ENCODE measurements at places on chromosomes 5 and 9. TPM values are rescaled to one million over a fixed set of nuclear protein-coding genes. Genes with fewer than 3 reads are reported as not detected.
A peak's percentile ranks its signal among the peaks of the same experiment; 100 is the strongest.

DNA sequence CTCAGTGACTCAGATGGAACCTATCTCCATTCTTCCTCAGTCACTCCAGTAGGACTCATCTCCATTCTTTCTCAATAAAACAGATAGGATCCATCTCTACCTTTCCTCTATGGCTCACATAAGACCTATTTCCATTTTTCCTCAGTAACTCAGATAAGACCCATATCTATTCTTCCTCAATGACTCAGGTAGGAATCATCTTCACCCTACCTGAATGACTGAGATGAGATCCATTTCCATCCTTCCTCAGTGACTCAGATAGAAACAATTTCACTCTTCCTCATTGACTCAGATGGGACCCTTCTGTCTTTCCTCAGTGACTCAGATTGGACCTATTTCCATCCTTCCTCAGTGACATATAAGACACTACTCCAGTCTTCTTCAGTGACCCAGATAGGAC lies 165.1 kb downstream of the FBXO4 start:
- no peak overlapping the region for H3K27ac ChIP-seq
- no peak for DNase-seq
- no peaks in the 10 kb centered on the region for H3K36me3 ChIP-seq
- H3K4me1 ChIP-seq = no peaks in the 10 kb centered on the region
- no peaks in the 10 kb centered on the region for H3K27me3 ChIP-seq
- no peak overlapping the region for H3K4me3 ChIP-seq

DNA sequence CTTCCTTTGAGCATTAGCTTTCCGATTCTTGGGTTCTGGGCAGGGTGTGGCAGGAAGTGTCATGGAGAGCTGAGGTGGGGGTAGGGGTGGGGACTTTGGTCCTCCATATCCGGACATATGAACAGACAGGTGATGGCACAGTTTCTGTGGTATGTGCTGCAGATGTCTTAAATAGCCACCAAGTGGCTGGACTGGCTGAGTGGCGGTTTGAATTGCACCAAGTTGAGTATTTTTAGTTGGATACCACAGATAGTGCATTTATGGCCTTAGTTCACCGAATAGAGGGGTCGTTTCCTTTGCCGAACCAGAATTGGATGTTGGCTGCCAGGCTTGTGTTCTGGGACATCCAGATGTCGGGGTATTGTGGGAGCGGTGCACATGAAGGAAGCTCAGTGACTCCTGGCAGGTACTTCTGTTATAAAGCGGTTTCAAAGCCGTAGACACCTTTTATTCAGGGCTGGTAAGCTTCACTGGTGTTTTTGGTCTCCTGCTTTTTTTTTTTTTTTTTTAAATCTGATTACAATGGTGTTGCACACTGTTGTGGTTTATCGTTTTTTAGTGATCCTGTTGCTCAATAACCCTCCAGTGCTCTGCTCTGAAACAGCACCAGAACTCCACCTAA lies 15.1 kb upstream of the TNFAIP8 start:
- peaks cover 74% of the 10 kb centered on the region for H3K4me1 ChIP-seq
- DNase-seq = no peak
- no peaks in the 10 kb centered on the region for H3K27me3 ChIP-seq
- H3K4me3 ChIP-seq = no peak overlapping the region

GRCh38 chr9:129735546-129735945 lies 17.3 kb downstream of the PTGES start:
- H3K27ac ChIP-seq = no peak overlapping the region
- H3K27me3 ChIP-seq = no peaks in the 10 kb centered on the region
- no peak for DNase-seq
- no peaks in the 10 kb centered on the region for H3K36me3 ChIP-seq
- H3K4me1 ChIP-seq = peaks cover 13% of the 10 kb centered on the region
- H3K4me3 ChIP-seq = no peak overlapping the region

DNA sequence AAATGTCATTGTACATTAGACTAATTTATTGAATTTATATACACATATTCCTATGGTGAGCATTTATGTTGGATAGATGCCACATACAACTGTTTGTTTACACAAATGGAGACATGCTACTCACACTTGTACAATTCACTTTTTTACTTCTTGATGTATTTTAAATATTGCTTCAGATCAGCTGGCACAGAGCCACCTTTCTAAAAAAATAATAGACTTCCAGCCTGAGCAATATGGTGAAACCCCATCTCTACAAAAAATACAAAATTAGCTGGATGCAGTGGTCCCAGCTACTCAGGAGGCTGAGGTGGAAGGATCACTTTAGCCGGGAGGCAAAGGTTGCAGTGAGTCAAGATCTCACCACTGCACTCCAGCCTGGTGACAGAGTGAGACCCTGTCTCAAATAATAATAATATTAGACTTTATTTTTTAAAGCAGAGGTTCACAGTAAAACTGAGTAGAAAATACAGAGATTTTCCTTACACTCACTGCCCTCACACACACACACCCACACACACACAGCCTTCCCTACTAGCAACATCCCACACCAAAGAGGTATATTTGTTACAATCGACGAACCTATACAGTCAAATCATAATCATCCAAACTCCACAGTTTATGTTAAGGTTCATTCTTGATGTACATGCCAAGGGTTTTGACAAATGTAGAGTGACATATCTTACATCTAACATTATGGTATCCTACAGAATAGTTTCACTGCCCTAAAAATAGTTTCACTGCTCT lies 16.5 kb upstream of the ADRB2 start:
- H3K4me1 ChIP-seq = peaks cover 56% of the 10 kb centered on the region
- no peaks in the 10 kb centered on the region for H3K27me3 ChIP-seq
- H3K27ac ChIP-seq = peak overlapping the region; percentile 59
- H3K36me3 ChIP-seq = no peaks in the 10 kb centered on the region

- no peak overlapping the region for H3K27ac ChIP-seq
- peaks cover 1% of the 10 kb centered on the region for H3K4me1 ChIP-seq
- no peak for DNase-seq
Measured at GRCh38 chr9:87390361-87390760, 107.3 kb upstream of the DAPK1 start.

GRCh38 chr5:102296178-102296817 lies at the start of gene SLCO4C1:
Gene SLCO4C1 (minus strand): TSS chr5:102296284. CDS start chr5:102296262, 22 bp downstream.
- no peaks in the 10 kb centered on the region for H3K27me3 ChIP-seq
- H3K27ac ChIP-seq = peak within 1 kb of the TSS; percentile 22
- no peaks in the 10 kb centered on the region for H3K36me3 ChIP-seq

DNA sequence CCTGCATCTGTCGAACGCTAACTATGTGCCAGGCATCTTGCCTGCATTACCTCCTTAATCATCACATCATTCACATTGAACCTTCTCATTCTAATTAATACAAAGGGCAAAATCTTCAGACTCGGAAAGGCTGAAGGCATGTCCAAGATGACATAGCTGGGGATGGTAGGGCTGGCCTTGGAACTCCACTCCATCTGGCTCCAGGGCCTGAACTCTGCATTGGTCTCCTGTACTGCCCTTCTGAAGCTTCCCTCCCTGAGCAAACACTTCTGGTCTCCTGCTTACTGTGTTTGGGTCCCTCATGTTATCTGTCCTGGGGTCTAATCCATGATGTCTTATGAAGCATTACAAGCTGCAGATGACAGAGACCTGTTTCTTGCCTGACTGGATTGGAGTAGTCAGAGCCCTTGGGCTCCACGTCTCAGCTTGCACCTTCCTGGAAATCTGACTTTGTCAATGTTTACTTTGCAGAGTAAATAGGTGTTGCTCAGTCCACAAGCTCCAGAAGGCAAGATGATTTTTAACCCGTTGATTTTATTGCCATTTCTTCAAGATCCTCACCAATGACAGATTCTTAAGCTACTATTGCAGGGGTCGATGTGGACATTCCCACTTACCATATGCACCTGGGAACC lies 106.1 kb downstream of the GALNT10 start:
- peaks cover 15% of the 10 kb centered on the region for H3K4me1 ChIP-seq
- DNase-seq = peak; percentile 60
- H3K36me3 ChIP-seq = peaks cover 12% of the 10 kb centered on the region
- H3K4me3 ChIP-seq = no peak overlapping the region

DNA sequence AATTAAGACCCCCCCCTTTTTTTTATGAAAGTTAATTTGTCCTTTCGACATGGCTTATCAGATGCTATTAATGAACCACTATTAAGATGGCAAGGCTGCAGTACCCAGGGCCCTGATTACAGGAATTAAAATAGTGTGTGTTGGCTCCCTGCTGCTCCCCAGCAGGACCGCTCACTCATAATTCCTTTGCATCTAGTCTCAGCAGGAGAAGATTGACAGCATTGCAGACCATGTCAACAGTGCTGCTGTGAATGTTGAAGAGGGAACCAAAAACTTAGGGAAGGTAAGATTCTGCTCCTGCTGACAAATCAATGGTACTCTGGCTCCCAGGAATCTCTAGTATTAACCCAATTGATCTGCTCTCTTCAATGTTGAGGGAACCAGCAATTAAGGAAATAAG lies 61.0 kb downstream of the STX17 start:
- H3K4me3 ChIP-seq = no peak overlapping the region
- no peak for DNase-seq
- H3K4me1 ChIP-seq = no peaks in the 10 kb centered on the region
- H3K27ac ChIP-seq = no peak overlapping the region
- H3K27me3 ChIP-seq = no peaks in the 10 kb centered on the region

- peaks cover under 1% of the 10 kb centered on the region for H3K36me3 ChIP-seq
- no peak overlapping the region for H3K27ac ChIP-seq
- no peak overlapping the region for H3K4me3 ChIP-seq
Measured at GRCh38 chr9:90838581-90839154, 37.0 kb downstream of the SYK start.

DNA sequence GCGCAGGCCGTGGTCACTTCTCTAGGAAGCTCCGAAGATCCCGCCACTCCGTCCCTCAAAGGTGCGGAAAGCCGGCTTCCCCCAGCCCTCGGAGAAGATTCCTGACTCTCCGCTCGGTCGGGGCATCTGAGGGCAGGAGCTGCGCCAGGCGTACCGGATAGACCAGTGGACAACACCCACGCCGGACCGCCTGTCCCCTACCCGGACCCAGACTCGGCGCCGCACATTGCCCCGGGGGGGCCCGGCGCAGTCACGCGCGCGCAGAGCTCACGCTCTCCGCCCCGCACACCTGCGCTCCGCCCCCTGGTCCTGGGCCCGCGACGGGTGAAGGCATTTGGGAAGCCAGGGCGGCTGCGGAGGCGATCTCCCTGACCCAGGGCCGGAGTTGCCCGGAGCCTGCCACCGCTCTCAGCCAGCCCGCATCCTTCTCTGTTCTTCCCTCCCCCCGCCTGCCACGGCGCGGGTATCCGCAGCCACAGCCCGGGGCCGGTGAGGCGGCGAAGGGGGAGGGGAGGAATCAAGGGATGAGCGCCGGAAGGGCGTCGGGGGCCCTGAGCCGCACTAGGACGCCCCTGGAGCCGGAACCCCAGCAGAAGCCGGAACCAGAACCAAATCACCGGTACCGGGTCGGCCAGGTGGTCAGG lies 448 bp downstream of the RELL2 start:
- H3K4me1 ChIP-seq = peaks cover 19% of the 10 kb centered on the region
- H3K27me3 ChIP-seq = peaks cover 10% of the 10 kb centered on the region
- peak; percentile 37 for DNase-seq

- H3K4me1 ChIP-seq = peaks cover 6% of the 10 kb centered on the region
- H3K36me3 ChIP-seq = no peaks in the 10 kb centered on the region
Measured at GRCh38 chr9:107387409-107387808, 102.2 kb downstream of the KLF4 start.

DNA sequence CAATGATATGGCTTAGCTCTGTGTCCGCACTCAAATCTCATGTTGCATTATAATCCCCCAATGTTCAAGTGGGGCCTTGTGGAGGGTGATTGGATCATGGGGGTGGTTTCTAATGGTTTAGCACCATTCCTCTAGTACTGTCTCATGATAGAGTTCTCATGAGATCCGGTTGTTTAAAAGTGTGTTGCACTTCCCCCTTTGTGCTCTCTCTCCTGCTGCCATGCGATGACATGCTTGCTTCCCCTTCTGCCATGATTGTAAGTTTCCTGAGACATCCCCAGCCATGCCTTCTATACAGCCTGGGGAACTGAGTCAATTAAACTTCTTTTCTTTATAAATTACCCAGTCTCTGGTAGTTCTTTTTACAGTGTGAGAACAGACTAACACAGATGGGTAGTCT lies 427.1 kb downstream of the CHSY3 start:
- no peak overlapping the region for H3K4me3 ChIP-seq
- H3K36me3 ChIP-seq = no peaks in the 10 kb centered on the region
- no peak overlapping the region for H3K27ac ChIP-seq
- H3K27me3 ChIP-seq = no peaks in the 10 kb centered on the region
- no peak for DNase-seq
- H3K4me1 ChIP-seq = no peaks in the 10 kb centered on the region

- no peaks in the 10 kb centered on the region for H3K4me1 ChIP-seq
- no peak overlapping the region for H3K4me3 ChIP-seq
- no peaks in the 10 kb centered on the region for H3K27me3 ChIP-seq
- no peak overlapping the region for H3K27ac ChIP-seq
Measured at GRCh38 chr9:130110596-130111021, 56.9 kb downstream of the GPR107 start.

DNA sequence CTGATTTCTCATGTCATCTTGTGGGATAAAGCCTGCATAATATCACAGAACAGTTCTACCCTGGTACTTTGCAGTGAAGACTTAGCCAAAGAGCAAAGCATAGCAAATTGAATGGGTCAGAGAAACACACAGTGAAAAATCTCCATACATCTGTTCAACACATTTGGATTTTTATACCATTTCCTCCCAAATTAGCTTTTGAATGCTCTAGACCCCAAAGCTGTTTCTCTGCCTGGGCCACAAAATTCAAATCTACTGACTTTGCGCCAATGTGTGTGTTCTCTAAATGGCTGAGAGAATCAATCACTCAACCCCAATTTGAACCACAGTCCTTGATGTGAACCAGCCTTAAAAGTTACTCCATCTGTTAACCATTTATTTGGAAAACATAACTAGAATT lies 236.9 kb upstream of the NFIL3 start:
- H3K4me3 ChIP-seq = no peak overlapping the region
- H3K36me3 ChIP-seq = no peaks in the 10 kb centered on the region
- peaks cover 12% of the 10 kb centered on the region for H3K4me1 ChIP-seq
- no peak for DNase-seq

TYRP1 gene
- not detected for total RNA-seq

PKN3 gene
- total RNA-seq = 8.9 TPM

CYLC2 gene
- total RNA-seq = not detected

THOC3 gene
- 69.8 TPM for total RNA-seq
